Epithelial cell of prostate (primary cell): ENCODE measurements at places on chromosomes 12 and 14.

- no peak for DNase-seq
These were observed 4.5 kb downstream of the GYS2 start for GRCh38 chr12:21600196-21600595.

- no peak for DNase-seq
These were observed 12.6 kb upstream of the PRPH start for GRCh38 chr12:49282302-49282701.

DNA sequence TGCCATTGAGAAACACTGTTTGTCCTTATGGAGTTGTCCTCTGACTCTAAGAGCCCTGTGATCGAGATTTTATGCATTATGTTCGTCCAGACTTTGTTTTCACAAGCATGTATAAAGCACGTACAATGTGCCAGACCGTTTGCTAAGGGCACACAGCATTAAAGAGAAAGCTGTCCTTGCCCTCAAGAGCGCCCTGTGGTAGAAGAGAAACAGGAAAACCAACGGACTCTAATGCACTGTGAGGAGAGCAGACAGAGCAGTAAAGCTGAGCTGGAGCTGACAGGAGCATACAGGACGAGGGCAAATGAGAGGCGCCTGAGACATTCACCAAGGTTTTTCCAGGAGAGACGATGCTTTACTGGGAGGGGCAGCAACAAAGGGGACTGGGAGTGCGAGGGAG, 66.2 kb upstream of the OVCH1 start:
- DNase-seq, result no peak

DNA sequence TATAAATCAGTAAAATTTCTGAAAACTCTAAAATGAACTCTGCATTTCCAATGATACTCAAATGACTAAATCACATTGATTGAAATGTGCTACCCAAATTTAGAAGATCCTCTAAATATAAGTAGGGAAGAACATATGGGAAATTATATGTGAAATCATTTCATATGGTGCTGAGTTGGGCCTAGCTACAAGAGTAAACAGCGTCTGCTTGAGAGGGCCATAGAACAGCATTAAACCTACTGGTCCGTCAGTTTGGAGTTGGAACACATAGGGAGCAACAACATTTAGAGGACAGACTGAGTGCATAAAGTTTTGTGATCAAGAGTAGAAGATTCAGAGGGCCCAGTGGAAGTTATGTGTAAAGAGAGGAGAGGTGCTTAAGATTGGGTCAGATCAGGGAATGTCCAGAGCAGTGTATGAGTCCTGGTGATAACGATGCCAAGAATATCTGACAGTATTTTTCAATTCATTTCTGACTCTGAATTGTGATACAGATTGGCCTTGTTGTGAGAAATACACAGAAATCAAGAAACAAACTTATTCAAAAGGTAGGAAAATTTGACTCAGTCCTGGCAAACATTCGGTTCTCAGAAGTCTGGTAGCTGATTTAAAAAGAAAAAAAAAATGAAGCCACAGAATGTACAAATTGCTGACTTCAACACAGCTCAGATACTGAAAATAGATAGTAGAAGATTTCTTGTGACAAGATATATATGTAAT, 362.2 kb downstream of the CCDC91 start:
- no peak for DNase-seq
